ENCODE measurements at places on chromosomes 12 and 14.

DNA sequence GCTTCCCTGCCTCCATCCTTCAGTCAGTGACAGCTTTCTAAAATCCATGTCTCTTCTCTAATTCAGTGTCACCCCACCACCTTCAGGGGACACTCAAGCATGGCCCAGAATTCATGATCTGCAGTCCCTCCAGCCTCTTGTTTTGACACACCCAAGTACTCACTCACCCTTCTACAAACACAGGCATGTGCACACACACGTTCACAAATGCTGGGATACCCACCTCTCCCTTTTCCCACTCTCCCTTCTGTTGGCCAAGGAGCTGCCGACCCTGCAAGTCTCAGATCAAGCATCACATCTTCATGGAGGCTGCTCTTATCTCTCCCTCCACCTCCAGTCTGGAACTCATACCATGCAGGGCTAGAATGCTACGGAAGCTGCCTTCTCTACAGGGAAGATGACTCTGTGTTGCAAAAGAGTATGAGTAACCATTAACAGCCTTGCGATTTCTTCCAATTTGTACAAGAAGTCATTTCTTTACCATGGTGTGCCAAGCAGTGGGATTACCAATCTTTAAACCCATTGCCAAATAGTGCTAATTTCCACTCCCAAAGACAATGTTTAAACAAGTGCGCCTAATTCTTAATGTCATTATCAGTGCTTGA lies 196.1 kb downstream of the BCL11B start:
- DNase-seq, result no peak

GRCh38 chr12:12221560-12221959 lies 45.3 kb downstream of the LRP6 start:
- DNase-seq, result no peak

- DNase-seq, result no peak
Observed at GRCh38 chr12:30417697-30418231, 277.9 kb downstream of the IPO8 start.

- DNase-seq, result peak; percentile 44
Observed at GRCh38 chr12:123109319-123109772, 41.5 kb downstream of the PITPNM2 start.

GRCh38 chr12:4984344-4984743 lies 59.3 kb upstream of the KCNA5 start:
- no peak for DNase-seq

- no peak for DNase-seq
Observed at GRCh38 chr12:21169878-21170472, 39.0 kb downstream of the SLCO1B1 start.

DNA sequence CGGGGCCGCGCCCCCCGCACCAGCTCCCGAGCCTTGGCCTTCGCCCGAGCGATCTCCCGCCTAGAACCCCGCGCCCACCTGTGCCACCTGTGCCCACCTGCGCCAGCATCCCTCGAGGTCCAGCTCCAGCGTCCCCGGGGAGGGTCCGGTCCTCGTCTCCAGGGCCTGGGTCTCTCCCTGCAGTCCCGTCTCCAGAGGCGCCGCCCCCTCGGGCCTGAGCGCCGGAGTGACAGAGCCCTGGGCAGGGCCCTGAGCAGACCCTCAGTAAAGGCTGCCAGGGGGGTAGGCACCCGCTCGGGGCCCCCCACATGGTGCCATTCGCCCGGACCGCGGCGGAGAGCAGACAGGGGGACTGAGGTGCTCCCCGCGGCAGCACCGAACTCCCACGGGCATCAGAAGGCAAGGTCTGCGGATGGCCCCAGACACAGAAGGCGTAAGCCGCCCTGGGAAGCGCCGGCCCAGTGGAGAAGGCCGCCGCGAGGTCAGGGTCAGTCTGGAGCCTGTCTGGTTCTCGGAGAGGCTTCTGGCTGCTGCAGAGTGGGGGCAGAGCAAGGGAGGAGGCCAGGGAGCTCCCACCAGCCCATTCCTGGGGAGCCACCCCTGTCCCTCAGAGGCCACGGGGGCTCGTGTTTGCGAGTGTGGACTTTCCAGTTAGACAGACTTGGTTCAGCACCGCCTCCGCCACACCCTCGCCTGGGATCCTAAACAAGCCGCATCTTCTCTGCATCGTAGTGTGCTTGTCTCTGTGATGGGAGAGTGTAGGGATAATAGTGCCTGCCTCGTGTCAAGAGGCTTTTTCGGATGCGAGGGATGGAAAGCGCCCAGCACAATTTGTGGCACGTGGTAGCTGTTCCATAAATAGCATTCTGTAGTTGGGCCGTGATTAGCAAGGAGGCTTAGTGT lies 1.1 kb upstream of the PPP1R13B start:
- no peak for DNase-seq

GRCh38 chr12:110846615-110847566 lies at the start of gene CCDC63:
Gene CCDC63, plus strand, starts transcription at chr12:110846987. Its CDS starts 5,968 bp downstream, at chr12:110852955.
- peak; percentile 51 for DNase-seq

DNA sequence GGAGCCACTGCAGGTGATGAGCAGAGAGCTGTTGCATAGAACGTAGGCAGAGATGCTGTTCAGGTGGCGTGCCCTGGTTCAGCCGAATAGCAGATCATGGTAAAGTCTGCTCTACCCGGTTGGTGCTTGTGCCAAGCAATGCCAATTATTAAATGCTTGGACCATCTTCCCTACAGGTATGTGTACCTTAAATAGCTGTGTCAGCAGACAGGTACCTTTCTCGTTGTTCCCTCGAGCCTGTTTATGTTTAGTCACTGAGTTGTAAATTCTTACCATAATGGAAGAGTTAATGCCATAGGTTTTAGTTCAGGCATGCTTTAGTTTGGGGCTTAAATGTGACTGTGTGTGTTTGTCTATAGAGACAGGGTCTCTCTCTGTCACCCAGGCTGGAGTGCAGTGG lies 112.5 kb upstream of the CPM start:
- no peak for DNase-seq

- DNase-seq, result no peak
Observed at GRCh38 chr12:19168644-19169043, 39.1 kb downstream of the PLEKHA5 start.

- peak; percentile 84 for DNase-seq
Observed at GRCh38 chr12:69879007-69879960, 54.3 kb downstream of the MYRFL start.

GRCh38 chr14:73402579-73402978 lies 55.8 kb downstream of the NUMB start:
- DNase-seq, result no peak

GRCh38 chr12:66319266-66319954 lies 17.1 kb downstream of the HELB start:
- no peak for DNase-seq

GRCh38 chr14:104976198-104977007 lies 1.8 kb downstream of the AHNAK2 start:
- DNase-seq, result peak; percentile 81

- no peak for DNase-seq
Observed at GRCh38 chr14:101844751-101845150, 83.2 kb downstream of the PPP2R5C start.

- DNase-seq, result no peak
Observed at GRCh38 chr12:21416511-21417121, 20.8 kb upstream of the PYROXD1 start.

GRCh38 chr12:126201981-126202537 lies 1136.8 kb downstream of the AACS start:
- DNase-seq, result no peak

DNA sequence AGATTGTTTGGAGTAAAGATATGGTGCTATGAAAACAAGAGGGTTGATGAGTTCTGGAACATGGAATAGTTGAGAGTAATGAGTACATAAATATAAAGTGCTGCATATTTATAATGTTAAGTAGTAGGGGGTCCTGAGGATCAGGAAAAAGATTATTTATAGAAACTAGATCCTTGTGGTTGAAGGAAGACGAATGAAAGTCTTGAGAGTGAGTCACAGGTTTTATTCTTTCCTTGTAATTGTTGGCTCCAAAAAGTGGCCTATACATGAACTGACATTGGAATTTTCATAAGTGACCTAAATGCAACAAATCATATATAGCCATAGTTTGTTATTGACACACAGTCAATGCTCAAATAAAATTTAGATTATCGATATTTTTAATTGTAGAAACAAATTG lies 440.4 kb upstream of the PRICKLE1 start:
- DNase-seq, result no peak

DNA sequence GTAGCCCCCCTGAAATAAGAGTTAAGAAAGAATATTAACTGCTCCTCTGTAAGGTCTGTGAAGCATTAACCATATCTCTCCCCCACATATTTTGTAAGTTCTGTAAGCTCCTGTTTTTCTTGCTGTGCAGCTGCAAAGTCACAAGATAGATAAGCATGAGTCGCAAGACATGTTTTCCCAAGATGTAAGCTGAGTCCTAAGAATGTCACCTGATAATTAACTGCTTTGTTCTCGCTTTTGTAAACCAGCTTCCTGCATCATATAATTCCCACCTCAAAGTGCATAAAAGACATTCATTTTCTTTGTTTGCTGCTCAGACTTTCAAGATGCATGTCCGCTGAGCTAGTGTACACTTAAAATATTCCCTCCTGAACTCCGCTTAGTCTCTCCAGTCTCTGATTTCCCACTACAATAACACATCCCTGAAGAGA lies 27.0 kb upstream of the PHC1 start:
- no peak for DNase-seq

DNA sequence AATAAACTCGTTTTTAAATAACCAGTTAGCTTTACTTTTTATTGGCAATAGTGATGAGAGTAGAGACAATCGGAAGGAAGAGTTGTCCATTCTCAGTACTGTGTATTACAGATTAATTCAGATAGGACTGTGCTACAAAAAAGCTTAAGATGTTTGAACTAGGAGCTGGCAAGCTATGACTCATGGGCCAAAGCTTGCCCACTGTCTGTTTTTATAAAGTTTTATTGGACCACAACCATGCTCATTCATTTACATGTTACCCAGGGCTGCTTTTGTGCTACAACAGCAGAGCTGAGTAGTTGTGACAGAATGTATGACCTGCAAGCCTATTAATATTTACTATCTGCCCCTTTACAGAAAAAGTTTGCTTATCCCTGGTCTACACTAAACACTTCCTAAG lies 19.4 kb downstream of the GNS start:
- no peak for DNase-seq

DNA sequence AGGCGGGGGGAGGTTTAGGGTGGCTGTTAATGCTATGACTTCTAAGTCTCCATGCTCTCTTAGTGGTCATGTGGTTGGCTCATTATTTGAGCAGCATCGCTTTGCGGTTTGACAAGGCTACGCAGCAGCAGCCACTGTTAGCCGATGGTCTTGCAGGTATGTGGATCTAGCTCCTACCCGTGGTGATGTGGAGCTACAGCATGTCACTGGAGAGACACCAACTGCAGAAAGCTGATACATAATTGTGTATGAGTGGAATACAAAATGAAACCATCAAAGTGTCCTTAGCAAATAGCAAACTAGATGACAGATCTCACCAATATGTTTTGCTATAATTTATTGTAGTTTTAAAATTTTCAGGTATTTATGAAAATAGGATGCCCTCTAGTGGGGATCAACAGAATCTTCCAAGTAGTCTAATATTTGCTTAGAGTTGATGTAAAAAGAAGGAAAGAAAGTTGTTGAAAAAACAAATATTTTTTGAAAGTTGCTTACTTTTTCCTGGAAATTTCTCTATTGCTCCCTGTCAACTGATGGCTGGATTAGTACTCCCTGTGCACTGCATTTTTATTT lies 94.9 kb downstream of the NAV3 start:
- peak; percentile 66 for DNase-seq

DNA sequence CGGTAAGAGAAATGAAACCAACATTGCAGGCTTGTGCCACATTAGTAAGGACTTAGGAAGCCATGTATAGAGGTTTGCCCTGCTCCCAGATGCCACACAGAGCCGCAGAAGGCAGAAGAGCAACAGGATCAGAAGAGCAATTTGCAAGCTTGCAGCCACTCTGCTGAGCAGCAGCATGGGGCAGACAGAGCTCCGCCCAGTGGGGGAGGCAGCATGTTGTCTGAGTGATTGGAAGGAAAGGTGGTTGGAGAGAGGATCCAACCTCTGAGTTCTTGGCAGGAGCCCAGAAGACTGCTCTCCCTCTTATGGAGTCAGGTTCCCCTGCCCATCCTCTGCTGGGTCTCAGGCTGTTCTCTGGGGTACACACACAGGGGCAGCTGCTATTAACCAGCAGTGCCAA lies 2.3 kb upstream of the KRT6A start:
- peak; percentile 41 for DNase-seq

DNA sequence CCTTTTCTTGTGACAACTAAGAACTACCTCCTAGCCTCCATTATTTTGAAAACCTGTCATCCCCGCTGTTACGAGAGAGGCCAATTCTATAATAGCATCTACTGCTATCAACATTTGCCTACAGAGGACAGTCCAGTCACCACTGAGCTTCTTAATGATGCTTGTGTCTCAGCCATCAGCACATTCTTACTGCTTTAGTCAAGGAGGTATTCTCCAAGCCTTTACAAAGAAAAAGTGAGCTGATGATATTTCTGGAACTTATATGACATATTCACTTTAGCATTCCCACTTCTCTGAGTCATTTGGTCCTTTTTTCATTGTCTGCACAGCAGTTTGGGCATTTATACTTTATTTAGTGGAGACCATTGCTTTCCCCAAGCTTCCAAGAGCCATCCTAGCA lies 497.7 kb upstream of the RPL10L start:
- DNase-seq, result no peak

GRCh38 chr14:99930420-99931274 lies 134.6 kb upstream of the EVL start:
- DNase-seq, result no peak

- no peak for DNase-seq
Observed at GRCh38 chr12:53505086-53505485, 2.2 kb downstream of the NPFF start.

DNA sequence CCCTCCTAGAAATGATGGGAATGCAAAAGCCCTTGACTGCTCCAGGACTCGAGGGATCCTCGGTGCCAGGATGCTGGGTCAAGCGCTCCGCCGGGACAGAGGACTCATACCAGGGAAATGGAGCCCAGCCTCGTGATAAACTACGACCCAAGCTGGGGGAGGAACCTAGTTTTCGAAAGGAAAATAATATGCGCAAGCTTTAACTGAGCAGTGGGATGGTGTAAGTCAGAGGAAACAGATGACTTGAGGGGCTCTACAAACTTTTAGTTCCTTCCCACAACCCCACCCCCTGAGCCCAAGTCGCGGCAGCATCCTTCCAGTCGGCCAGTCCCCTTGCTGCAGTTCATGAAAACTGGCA lies 654 bp upstream of the SUPT16H start:
- no peak for DNase-seq

DNA sequence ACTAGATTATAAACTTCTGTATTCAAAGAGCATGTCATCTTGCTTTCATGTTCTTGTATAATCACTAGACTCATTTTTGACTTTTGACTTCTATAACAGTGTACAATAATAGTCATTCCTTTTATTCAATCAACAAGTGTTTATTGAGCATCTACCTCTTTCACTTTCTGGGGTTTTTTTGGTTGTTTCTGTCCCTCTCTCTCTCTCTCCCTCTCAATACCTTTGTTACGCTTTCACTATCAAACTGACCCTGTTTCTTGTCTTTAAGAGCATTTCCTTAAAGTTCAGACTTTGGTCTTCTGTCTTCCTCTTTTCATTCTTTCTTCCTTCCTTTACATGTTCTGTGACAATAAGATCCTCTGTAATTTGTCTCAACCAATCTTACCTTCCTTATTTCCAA lies 49.5 kb downstream of the GPR137C start:
- DNase-seq, result no peak
